Left ventricle myocardium inferior (tissue), 1 donor: ENCODE measurements at places on chromosomes 12 and 14. TPM values are rescaled to one million over a fixed set of nuclear protein-coding genes. Genes with fewer than 3 reads are reported as not detected.

DNA sequence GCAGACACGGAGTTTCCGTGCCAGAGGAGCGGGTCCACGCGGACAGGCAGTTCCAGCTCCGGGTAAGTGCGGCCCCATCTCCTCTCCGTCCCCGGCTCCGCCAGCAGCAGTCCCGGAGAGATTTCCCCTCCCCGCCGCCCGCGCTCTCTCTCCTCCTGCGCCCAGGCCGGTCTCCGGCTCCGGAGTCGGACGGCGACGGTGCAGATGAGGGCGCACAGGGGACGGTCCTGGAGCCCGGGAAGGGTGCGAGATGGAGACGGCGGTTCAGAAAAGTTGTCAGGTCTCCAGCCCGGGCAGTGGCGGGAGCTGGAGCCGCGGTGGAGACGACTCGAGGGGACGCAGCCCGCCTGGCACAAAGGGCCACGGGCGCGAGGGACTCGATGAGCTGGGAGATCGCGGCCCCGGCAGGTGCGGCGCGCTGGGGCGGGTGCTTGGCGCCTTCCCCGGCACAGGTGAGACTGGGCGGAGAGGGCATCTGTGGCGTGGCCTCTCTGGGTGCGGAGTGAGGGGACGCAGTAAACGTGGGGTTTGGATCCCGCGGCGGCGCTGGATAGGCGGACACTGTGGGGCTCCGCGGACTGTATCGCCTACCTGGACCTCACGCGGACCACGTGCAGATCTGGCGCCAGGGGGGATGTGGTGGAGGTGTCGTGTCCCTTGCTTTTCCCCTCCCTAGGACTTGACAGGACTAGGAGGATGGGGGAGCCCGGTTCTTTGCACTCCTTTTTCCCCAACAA, 1540.3 kb upstream of the TMEM132C start:
- H3K27me3 ChIP-seq = peaks cover 84% of the 10 kb centered on the region
- H3K4me1 ChIP-seq = peaks cover 2% of the 10 kb centered on the region
- no peaks in the 10 kb centered on the region for H3K36me3 ChIP-seq
- H3K27ac ChIP-seq = no peak overlapping the region

SLC25A47 gene
- not detected for total RNA-seq

IL26 gene
- not detected for total RNA-seq

GRCh38 chr14:20515846-20516245, 10.5 kb downstream of the RNASE10 start:
- H3K4me3 ChIP-seq = no peak overlapping the region
- H3K27me3 ChIP-seq = peaks cover 7% of the 10 kb centered on the region
- H3K36me3 ChIP-seq = no peaks in the 10 kb centered on the region
- H3K27ac ChIP-seq = no peak overlapping the region
- no peak for DNase-seq

- H3K4me3 ChIP-seq = no peak overlapping the region
- no peak for DNase-seq
- peaks cover 23% of the 10 kb centered on the region for H3K36me3 ChIP-seq
- H3K27ac ChIP-seq = no peak overlapping the region
- H3K4me1 ChIP-seq = no peaks in the 10 kb centered on the region
These were observed 73.2 kb downstream of the KIF21A start for GRCh38 chr12:39369756-39370155.

GLT8D2 gene
- total RNA-seq = 11.7 TPM

GDF3 gene
- 0.19 TPM for total RNA-seq

LRP1 gene
- total RNA-seq = 61.0 TPM

MOAP1 gene
- total RNA-seq = 61.1 TPM

- no peak overlapping the region for H3K4me3 ChIP-seq
- peak; percentile 36 for DNase-seq
- H3K36me3 ChIP-seq = no peaks in the 10 kb centered on the region
- peak overlapping the region; percentile 79 for H3K27ac ChIP-seq
These were observed 125.1 kb downstream of the CRADD start for GRCh38 chr12:93802293-93802692.

GRCh38 chr12:13250416-13250815, 53.9 kb downstream of the EMP1 start:
- H3K4me3 ChIP-seq = no peak overlapping the region
- H3K4me1 ChIP-seq = peaks cover 2% of the 10 kb centered on the region
- no peak for DNase-seq
- peaks cover 14% of the 10 kb centered on the region for H3K27me3 ChIP-seq

DNA sequence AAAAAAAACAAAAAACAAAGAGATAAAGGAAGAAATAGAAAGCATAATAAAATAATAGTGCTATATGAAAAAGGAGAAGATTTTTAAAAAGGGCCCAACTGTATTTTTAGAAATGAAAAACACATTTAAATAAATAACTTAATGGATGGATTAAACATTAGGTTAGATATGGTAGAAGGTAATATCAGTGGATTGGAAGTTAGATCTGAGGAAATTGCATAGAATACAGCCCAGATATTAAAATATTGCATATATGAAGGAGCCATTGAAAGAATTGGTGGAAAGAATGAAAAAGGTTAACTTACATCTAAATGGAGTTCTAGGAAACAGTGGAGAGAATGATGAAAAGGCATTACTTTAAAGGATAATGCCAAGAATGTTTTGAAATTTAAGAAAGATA, 27.8 kb downstream of the CACNA1C start:
- no peaks in the 10 kb centered on the region for H3K27me3 ChIP-seq
- DNase-seq = no peak
- peak overlapping the region; percentile 68 for H3K27ac ChIP-seq
- H3K4me3 ChIP-seq = no peak overlapping the region
- no peaks in the 10 kb centered on the region for H3K36me3 ChIP-seq
- peaks cover 86% of the 10 kb centered on the region for H3K4me1 ChIP-seq
